Lung microvascular endothelial cell (primary cell): ENCODE measurements at places on chromosomes 16 and 17. TPM values are rescaled to one million over a fixed set of nuclear protein-coding genes. Genes with fewer than 3 reads are reported as not detected.

CD19 gene
- 0.20 TPM in 1 of 2 replicates, not detected in the other for total RNA-seq

CD300H gene
- total RNA-seq: not detected in 2 replicates

ARL5C gene
- not detected in 2 replicates for total RNA-seq

SLC25A10 gene
- total RNA-seq: 6.7 and 11.8 TPM in 2 replicates

HSD3B7 gene
- 13.3 and 26.0 TPM in 2 replicates for total RNA-seq

MFAP4 gene
- under 0.01 TPM in 1 of 2 replicates, not detected in the other for total RNA-seq

KRTAP17-1 gene
- not detected in 2 replicates for total RNA-seq

VAMP2 gene
- total RNA-seq: 2.8 and 4.6 TPM in 2 replicates
